Stimulated activated CD4-positive, alpha-beta T cell treated with anti-CD3 and anti-CD28 coated beads, Interleukin-4, amount 100 ng/mL, for 1 hour (primary cell): ENCODE measurements at places on chromosomes 4 and X.

- DNase-seq = no peak
These were observed 96.0 kb downstream of the ADGRL3 start for GRCh38 chr4:61296144-61296543.

- DNase-seq = no peak
These were observed 50.1 kb downstream of the FAM53A start for GRCh38 chr4:1633993-1634392.

DNA sequence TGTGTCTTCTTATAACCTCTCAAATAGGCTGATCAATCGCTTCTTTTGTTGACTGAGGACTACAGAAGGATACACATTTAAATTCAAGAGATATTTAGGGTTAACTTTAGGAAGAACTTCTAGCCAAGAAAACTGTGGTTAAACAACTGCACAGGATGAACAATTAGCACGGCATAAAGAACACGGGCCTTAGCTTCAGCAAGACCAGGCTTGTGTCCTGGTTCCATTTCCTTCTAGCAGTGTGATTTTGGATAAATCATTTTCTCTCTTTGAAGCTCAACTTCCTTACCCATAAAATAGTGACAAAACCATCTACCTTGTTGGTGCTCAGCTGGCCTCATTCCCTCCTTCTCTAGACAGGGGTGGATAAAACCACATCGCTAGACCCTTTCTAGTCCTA lies 117.6 kb downstream of the TSPAN5 start:
- no peak for DNase-seq

DNA sequence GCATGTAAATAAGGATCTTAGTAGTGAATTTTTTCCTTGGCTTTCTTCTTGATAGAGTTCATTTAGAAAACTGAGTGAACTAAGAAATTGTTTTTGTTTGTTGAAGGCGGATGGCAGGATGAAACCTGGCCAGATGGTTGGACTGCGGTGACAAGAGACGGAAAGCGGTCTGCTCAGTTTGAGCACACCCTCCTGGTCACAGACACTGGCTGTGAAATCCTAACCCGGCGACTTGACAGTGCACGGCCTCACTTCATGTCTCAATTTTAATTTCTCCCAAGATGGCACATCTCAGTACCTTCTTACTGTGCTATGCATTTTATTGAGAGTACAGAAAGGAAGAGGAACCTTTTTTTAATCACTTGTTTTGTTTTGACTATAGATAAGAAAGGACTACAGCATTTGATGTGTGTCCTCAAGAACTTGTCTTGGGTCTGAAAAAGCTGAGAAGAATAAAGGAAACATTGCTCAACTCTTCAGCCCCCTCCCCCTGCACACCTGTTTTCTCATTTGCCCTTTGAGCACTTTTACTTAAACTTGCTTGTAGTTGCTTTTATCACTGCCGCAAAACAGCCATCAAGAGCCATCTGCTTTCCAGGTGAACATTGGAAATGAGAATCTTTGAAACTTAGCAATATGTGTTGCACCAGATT lies 27.4 kb downstream of the ADH5 start:
- no peak for DNase-seq

DNA sequence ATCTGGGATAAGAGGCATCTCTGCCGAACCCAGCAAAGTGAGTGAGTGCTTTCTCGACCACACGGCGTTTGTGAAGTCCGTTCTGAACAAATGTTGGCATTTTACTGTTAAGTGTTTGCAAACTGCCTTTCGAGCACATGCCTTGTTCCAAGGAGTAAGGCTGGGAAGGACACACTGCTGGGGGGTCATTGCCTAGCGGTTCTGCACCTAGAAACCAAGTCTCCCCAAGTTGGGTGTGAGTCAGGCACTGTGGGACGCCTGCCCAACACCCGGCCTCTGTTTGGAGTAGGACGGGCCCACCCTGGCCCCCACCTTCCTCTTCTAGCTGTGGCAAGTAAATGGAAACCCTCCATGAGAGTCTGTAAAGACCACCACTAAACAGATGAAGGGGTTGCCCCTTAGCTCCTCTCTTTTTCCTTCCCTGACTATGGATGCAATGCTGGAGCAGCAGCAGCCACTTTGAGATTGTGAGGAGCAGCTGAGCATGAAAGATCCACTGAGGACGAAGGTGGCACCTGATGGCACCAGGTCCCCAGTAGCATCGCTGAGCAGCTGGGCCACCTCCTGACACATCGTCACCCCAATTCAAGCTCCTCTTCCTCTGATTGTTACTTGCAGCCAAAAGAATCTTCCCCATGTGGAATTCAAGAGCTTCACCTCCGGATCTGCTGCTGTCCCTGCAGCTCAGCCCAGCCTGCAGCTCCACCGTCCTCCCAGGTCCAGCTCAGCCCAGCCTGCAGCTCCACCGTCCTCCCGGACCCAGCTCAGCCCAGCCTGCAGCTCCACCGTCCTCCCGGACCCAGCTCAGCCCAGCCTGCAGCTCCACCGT lies 6.3 kb downstream of the CPLX1 start:
- no peak for DNase-seq

DNA sequence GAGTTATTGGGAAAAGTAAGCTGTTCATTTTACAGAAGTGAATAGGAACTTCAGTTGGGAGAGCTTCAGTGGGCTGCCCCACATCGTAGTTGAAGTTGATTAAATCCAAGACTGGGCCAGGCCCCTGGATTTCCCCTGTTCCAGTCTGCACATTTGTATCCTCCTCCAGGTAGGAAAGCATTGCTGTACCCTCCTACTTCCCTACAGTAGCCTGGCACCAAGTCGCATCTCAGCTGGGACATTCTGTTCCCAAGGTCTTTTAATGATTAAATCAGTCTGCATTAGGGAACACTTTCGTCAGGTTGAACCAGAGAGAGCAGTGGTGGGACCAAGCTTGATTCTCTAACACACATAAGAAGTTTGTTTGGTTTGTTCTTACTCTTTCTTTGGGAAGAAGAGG lies 165.8 kb upstream of the PPARGC1A start:
- DNase-seq = no peak

DNA sequence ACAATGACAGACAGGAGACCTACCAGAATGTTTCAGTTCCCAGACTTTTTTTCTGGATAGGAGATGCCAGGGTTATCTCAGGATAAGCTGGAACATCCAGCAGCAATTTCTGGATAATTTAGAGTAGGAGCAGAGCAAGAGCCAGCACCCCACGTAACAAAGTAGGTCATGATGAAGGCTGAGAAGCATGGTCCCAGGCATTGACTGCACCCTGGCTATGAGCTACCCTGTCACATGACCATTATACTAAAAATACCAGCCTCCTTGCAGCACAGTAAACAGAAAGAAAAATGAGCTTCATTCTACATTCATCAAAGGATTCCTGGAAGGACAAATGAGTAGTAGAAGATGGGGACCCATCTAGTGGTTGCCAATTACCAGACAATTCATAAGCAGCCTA lies 247.4 kb upstream of the AR start:
- no peak for DNase-seq

DNA sequence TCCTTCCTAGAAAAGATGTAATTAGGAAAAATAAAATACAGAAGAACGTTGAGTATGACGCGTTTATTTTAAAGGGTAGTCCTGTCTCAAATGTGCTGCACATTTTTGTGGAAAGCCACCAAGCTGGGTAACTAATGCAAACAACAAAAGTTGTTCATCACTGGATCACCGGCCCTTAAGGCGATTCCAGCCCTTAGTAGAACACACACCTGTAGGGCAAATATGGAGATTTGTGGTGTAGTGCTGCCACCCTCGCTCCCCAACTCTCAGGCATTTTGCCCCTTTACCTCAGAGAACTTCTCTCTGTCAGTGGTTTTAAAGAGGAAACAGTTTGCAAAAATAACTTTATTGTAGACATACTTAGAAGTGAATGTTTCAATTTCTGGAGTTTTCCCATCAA lies 1.9 kb downstream of the TBL1X start:
- DNase-seq = no peak

DNA sequence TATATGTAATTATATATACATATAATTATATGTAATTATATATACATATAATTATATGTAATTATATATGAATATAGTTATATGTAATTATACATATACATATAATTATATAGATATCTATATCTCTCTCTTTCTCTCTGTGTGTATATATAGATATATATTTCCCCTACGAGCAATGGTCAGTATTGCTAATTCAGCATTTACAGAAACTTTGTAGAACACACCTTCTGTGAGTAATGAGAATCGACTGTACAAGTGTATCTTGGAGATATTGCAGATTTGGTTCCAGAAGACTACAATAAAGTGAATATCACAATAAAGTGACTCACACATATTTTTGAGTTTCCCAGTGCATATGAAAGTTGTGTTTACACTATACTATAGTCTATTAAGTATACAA lies 33.7 kb downstream of the GALNTL6 start:
- DNase-seq = no peak

DNA sequence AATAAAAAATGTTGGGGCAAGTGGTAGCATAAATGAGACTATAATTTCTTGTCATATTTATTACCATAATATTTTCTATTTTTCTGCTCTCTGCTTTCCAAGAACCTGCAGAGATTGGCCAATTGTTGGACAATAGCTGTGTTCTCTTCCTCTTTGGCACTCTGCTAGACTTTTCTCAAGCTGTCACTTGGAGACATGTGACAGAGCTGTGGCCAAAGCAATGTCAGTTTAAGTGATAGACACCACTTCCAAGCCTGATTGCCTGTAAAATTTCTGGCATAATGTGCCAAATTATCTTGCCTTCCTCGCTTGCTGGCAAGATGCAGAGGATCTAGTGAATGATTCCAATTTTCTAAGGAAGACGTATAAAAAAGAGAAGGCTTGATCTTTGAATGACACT lies 162.2 kb upstream of the NDST4 start:
- no peak for DNase-seq

- DNase-seq = no peak
These were observed 456.6 kb downstream of the MAGEB5 start for GRCh38 chrX:26672571-26672970.

DNA sequence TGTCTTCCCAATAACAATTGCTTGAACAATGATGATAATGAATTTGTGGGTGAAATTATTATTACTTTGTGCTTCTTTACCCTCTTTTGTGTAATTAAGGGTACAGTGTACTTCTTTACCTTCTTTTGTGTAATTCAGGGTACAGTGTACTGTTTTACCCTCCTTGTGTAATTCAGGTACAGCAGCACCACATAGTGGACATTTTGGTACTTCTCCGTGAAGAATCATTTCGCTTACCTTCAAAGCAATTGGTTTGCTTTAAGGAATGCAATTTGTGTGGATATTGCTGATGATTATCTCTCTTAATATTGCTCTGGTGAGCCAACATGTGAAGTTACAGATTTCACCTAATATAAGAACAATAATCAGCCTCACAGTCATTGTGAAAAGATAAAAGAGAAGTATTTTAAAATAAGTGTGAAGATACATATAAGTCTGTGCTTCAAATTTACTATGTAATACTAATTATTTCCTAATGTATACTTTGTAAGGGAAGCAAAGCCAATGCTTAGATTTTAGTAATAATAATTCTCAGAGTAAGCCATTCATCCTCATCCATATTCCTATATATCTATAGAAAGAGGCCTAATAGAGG lies 27.2 kb upstream of the SEC24B start:
- no peak for DNase-seq

DNA sequence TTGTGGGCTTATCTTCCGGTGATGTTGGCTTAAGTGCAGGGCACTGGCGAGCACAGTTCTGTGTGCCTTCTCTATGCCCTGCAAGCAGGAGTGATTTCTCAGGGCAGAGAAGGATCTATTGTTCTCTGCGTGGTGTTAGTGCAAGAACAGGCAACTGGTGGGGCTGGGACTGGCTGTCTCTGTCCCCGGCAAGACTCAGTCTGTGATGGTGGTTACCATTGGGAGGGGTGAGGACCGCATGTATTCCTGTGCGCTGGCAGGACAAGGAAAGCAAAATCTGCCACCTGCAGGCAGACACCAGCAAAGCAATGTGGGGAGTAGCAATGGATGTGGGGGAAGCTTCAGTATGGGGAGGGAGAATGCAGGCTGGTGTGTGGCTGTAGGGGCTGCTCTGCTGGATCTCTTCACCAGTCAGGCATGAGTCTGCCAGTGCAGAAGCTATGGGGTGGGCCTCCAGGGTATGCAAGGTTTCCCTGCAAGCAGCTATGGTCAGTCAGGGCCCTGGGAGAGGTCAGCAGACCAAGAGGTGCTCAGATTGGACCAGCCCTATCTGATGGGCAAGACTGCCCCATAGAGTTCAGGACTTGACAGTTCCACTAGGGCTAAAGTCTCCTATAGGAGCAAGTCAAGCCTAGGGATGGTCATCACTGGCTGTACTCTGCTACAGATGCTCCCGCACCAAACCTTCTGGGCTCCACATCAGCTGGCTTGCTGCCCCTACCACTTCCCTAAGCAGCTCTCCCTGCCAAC lies 16.8 kb downstream of the PF4 start:
- DNase-seq = no peak

DNA sequence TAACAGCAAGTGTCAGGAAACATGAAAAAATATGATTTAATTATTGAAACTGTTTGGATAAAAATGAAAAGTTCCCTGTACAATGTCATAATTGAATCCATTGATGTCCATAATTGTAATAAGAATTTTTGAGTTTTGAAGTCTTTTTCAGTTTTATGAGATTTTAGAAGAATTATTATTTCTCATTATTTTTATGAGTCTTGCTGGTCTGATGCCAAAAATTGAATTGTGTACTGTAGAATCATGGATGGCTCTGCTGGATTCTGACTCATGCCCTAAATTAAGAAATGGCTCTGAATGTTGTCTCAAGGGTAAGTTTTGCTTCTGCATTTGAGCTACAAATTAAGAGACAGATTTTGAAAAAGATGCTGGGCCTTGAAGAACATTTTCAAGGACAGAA lies 132.8 kb upstream of the MAP9 start:
- no peak for DNase-seq

DNA sequence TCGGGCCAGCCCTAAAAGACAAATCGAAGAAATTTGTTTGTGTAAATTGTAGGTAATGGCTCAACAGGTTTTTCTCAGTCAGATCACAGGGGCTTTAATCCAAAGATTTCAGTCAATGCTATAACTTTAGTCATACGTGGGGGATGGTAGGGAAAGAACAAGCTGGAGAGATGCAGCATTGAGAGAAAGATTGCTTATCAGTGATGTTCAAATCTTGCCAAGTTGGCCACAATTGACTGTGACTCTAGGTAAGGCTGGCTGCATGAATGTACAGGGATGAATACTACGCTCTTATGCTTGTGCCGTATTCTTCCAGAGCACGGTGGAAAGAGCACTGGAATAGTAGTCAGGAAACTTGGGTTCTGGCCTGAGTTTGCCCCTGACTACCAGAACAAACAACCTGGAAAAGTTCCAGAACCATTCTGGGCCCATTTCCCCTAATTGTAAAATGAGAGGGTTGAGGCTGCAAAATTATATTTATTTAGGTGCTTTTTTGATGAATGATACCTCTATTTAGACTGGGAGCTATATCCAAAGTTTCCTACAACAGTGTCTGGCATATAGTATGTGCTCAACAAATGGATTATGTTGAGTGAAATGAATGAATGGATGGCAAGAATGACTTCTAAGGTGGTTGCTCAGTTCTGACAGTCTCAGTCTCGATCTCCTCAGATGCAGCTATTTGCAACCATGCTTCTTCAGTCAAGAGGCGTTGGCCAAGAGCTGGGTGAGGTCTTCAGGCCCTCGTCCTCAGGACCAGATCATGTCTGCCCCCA lies 44.4 kb downstream of the TSC22D3 start:
- no peak for DNase-seq

GRCh38 chr4:149266301-149266700 lies 549.3 kb downstream of the IQCM start:
- DNase-seq = no peak
